ENCODE measurements at places on chromosomes 16 and 17. TPM values are rescaled to one million over a fixed set of nuclear protein-coding genes. Genes with fewer than 3 reads are reported as not detected.

Gene ANKFN1
- not detected for total RNA-seq

Gene HBM
- not detected for total RNA-seq

DNA sequence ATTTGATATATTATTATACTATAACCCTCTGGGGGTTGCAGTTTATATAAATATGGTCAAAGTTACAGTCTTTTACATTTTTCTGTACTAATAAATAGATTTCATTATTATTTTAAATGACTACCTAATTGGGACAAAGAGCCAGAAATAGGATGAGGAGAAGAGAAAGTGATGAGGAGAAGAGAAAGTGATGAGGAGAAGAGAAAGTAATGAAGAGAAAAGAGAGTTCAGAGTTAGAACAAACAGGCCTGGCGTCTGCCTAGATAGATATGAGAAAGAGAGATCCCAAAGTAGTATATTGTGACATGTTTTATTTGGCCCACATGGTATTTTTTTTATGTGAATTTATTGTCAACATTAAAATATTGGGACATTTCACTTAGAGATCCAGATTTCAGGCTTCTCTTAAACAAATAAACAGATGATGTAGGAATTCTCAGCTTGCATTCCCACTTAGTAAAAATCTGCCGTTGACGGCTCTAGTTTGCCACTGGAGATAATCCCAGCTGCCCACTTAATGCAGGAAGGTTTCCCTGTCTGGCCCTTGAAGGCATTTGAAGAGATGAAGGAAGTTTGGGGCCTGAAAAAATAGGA is 210.7 kb downstream of the STX8 start:
- no peak for DNase-seq

DNA sequence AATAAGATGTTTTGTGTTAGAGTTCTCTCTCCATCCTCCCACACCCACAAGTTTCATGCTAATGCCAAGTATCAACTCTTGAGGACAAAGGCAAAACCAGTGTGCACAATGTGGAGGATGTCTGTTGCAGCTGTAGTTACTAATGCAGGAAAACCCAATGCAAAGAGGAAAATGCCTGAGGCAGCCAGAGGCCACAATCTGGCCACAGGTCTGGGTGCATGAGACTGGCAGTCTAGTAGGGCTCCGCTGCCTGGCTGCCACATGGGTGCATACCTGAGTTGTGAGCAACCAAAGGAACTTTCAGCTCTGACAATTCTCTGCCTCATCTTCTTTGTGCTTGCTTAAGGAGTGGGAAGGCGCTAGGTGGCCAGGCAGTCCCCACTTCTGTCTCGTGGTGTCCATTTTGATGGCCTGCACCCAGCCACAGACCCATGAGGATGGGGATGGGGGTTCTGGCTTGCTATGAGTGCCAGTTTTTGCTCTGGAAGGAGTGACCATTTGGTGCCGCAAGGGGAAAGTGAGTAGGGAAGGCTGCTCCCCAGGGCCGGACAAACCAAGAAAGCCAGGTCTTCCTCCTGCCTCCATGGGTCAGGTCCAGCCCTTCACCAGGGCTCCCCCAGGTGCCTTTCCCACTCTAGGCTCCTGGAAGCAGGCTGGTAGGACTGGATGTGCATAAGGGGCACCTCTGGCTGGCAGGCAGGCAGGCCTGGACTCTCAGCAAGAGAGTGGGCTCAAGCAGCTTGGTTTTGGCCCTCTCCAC is 4.2 kb upstream of the GFOD2 start:
- DNase-seq = no peak

Data from pancreas (tissue), 10 donors.